ENCODE measurements at places on chromosomes 12 and 14.

DNA sequence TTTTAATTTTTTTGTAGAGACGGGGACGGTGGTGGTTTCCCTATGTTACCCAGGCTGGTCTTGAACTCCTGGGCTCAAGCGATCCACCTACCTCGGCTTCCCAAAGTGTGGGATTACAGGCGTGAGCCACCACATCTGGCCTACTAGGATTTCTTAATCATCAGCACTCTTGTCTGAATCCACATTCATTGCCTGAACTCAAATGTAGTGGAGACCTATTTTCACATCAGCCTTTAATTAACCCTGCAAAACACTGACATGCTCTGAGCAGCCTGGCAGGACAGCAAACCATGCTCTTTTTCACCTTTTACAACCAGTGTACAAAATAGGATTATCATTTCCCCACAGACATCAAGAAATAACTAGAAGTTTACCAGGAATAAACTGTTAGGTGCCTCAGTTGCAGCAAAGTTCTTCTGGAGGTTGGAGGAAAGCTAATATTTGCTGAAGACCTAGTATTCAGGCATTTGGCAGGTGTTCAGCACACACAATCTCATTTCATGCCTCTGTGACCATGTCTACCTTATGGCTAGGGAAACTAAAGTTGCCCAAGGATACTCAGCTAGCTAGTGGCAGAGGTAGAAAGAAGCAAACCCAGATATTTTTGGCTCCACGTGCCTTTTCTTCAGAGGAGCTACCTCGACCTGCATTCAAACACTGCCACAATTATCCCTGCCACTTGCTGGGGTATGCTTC lies 37.7 kb downstream of the CFL2 start:
- DNase-seq = no peak

DNA sequence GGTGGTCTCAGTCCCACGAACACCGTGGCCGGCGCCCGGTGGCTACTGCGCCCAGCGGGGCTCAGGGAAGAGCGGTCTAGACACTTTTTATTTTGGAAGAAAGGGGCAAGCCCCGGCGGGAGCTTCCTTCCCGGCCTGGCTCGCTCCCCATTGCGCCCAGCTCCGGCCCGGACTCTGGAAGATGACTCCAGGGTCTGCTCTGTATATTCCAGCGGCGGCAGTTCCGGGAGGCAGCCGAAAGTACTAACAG lies 225.1 kb upstream of the CRY1 start:
- no peak for DNase-seq

GRCh38 chr14:99072956-99073355 lies 199.0 kb downstream of the BCL11B start:
- DNase-seq = no peak

DNA sequence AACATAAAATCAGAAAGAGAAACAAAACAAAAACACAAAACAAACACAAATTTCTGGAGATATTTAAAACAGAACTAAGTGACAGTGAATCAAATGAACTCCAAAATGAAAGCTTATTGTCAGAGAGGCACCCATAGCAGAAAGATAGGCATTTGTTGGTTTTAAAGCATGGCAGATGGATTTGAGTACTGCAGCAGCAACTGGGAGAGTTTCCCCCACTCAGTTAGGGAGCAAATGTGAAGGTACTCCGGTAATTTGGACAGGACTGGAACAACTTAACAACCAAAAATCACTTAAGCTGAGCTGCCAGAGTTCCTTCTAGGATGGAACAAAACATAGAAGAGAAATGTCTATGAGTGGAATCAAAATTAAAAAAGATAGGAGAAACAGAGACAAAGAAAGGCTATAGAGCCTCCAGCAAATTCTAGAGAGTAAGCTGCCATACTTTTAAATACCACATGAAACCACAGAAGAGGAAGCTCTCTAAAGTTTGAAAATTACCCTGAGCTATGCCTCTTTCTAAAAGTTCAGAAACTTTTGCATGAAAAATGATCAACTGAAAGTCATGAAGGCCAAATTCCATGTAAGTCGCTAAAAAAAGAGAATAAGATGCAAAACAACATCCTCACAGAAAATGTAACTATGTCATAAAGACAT lies 1248.3 kb upstream of the USP15 start:
- DNase-seq = no peak

DNA sequence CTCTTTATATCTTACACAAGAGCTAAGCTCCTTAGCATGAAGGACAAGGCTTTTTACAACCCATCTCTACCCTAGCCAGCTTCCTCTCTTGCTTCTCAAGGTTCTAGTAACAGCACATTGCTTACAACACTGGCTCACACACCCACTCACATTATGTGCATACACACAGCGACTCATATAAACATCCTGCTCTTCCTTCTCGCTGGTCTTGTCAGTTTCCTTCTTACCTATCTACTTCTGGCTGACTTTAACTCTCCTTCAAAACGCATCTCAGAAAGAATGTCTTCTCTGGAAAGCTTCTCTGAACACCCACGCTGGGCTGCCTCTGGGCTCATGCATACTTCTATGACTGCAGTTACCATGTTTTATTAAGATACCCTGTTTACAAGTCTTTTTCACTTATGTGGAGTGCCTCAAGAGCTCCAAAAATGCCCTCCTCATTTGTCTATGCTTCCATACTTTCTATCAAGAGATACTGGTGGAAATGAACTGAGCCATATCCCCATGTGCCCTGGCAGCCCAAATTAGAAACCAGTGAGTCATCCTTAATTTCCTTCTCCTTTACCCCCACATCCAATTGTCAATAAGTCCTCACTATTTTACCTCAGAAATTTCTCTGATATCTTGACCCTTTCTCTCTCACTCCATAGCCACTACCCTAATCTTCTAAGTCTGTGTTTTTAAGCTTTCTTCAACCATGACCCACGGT lies 126.9 kb upstream of the KRAS start:
- peak; percentile 73 for DNase-seq

DNA sequence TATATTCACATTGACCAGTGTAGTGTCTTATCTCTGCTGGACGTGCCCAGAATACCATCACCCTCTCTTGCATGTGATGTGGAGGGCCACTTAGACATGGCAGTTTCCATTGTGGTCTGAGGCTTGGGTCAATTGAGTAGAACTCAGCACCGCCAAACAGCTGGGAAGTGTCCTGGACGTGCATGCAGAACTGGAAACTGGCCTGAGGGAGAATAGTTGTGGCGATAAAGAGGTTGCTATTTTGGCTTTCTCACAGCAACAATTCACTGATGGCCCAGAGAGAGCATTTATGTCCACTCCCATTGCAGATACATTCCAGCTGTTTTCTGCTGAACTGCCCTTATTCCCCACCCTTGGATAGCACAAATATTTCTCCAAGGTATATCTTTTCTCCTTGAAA lies 210.1 kb upstream of the DAAM1 start:
- DNase-seq = no peak

DNA sequence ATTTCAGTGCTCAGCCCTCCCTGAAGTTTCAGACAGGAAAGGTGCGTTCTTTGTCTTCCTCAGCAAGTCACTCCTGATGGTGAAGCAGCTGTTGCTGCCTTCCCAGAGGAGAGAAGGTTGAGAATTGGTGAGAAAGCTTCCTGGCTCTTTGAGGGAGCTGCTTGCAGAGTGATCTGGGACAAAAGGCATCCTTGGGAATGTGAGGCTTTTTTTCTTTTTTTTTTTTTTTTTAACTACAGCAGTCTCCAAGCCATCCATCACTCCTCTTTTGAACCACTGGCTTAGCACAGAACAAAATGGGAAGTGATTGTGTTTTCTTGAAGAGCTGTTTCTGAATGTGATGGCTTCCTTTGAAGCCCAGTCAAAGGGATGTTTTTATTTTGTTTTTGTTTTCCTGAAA lies 120.4 kb upstream of the LRIG3 start:
- no peak for DNase-seq

DNA sequence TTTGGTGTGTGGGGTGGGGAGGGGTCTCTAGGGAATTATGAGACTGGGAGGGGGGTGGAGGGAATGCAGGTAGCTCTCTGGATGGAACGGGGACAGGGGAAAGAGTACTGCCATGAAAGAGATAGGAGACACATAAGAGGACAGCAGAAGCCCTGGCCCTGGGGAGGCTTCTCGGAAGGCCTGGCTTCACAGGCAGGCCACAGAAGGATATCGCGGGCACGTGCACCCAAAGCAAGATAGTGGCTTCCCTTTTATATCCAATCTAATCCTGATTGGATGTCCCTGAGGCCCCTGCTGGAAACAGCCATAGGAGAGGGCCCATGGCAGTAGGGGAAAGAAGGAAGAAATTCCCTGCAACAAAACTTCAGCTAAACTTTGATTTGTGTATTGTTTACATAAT lies 113.5 kb downstream of the GCH1 start:
- no peak for DNase-seq

DNA sequence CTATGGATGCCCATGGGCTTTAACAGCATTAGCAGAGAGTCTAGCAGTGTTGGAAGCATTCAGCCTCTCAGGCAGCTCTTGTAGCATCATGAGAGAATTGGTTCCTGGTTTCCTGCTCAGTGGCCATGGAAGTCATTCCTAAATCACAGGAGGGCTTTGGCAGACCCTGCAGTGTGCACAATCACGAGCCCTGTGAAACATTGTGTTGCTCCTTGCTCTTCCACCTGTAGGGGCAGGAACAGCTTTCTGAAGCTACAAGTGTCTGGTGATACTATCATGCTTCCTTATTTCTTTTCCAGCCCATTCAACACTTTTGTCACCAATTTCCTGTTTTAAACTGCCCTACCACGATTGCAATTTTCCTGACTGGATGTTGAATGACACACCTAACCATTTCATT lies 402.2 kb upstream of the USP15 start:
- no peak for DNase-seq

- no peak for DNase-seq
Observed at GRCh38 chr14:51185754-51186153, 54.3 kb upstream of the TMX1 start.

Measured in suppressor macrophage treated with lipopolysaccharide for 4 hours (primary cell).